ENCODE measurements at places on chromosomes 12 and 14.

GRCh38 chr14:77883847-77884238, 83.9 kb downstream of the ADCK1 start:
- DNase-seq, result no peak

GRCh38 chr12:45727980-45728629, 1.4 kb upstream of the ARID2 start:
- no peak for DNase-seq

- no peak for DNase-seq
Observed at GRCh38 chr14:101010293-101010692, 106.8 kb upstream of the RTL1 start.

GRCh38 chr14:83874662-83875061, 1655.3 kb upstream of the FLRT2 start:
- DNase-seq, result no peak

- DNase-seq, result no peak
Observed at GRCh38 chr12:96201272-96202227, 7.4 kb downstream of the ELK3 start.

- DNase-seq, result no peak
Observed at GRCh38 chr14:104169699-104170479, 31.5 kb downstream of the KIF26A start.

- DNase-seq, result no peak
Observed at GRCh38 chr14:37588667-37588955, 6.4 kb downstream of the FOXA1 start.

DNA sequence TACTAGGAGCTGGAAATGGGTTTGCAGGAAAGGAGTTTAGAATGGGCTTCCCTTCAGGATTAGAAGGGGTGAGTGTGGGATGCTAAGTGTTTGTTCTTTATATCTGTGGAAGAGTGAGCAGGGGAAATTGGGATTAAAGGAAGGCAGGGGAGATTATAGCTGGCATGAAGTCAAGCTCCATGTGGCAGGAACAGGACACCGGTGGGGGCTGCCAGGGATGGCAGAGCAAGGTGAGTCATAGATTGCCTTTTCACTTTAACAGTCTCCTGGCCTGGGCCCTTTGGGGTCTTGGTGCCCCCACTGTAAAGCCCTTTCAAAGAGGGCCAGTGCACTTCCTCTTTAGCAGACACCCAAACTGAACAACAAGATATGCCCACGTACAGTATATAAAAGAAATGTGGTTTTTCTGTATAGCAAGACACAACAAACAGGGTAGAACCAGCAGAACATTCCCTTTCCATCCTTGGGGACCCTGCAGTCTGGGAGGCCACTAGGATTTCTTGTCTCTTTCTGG, 23.1 kb upstream of the FBXO21 start:
- no peak for DNase-seq

DNA sequence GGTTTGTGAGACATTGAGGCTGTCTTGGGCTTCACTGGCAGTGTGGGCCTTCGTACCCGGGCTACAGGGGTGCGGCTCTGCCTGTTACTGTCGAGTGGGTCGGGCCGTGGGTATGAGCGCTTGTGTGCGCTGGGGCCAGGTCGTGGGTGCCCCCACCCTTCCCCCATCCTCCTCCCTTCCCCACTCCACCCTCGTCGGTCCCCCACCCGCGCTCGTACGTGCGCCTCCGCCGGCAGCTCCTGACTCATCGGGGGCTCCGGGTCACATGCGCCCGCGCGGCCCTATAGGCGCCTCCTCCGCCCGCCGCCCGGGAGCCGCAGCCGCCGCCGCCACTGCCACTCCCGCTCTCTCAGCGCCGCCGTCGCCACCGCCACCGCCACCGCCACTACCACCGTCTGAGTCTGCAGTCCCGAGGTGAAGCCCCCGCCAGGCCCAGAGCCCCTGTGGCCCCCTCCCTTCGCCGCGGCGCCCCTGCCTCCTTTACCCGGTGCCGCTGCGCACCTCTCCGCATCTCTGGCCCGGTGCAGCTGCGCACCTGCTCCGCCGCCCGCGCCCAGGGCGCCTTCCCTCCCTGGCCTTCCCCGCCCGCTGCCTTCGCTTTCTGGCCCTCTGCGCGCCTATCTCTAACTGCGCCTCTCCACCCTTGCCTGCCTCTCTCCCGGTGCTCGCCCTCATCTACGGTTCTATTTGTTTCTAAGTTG, at the start of gene ENO2:
TSS of gene ENO2 (plus strand) at position 335 of the 701 bp plus-strand sequence. CDS start 1,253 bp downstream, outside the sequence.
- peak; percentile 75 for DNase-seq

GRCh38 chr12:31813305-31813704, 84.5 kb upstream of the AMN1 start:
- DNase-seq, result no peak

DNA sequence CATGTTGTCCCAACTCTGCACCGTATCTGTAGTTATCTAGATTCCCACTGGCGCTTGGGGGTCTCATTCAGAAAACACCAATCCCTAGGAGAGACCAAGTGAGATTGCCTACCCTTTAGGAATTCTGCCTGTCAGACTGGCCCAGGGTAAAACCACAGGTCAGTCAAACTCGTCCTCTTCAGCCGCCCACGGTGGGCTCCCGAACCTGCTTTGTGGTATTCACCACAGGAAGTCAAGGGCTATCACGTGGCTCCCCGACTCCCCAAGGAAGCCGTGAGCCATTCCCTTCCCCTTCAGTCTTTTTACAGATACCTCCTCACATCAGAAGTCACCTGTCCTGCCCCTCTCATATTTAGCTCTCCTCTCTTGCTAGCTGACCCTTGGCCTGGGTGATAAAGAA, 159.9 kb downstream of the EGLN3 start:
- no peak for DNase-seq

DNA sequence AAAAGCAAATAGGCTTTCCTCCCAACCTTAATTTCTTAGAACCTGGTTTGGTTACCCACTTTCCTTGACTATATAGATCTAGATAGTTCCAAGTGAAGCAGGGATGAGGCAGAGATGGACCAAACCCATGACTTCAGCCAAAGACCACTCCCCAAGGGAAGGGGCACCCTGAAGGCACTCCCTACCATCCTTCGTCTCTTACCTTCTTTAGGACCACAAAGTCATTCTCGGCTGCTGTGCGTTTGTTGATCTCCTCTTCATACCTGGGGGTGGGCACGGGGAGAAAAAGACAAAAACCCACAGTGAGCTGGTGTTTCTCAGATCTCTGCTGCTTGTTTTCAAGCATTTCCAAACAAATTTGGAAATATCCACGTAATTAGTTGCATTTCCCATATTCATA, 3.4 kb downstream of the KRT4 start:
- DNase-seq, result no peak

GRCh38 chr12:96213869-96214268, 19.7 kb downstream of the ELK3 start:
- no peak for DNase-seq

- DNase-seq, result no peak
Observed at GRCh38 chr14:40394634-40395340, 962.6 kb upstream of the FBXO33 start.

DNA sequence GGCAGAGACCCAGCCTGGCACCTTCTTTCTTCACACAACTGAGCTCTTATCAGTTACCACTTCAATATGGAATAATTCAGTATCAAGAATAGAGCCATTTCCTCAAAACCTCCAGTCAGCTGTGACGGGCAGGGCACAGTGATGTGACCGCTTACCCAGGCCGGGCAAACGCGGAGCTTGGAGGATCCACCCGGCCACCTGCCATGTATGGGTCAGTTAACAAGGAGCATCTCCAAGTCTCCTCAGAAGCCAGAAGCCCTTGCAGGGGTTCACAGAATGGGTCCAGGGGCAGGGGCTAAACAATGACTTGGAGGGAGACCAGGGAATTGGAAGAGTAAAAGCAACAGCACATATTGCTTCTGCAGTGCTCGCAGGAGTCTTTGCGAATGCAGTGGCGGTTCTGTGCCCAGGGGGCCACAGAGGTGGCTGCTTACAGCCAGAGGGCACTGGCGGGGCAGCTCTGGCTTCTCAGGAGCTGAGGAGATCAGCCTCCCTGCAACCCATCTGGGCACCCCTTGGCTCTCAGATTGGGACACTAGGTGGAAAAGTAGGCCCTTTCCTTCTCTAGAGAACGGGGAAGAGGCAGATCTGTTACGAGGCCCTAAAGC, 162.3 kb downstream of the CALM1 start:
- no peak for DNase-seq

GRCh38 chr12:71475280-71475679, 35.7 kb downstream of the LGR5 start:
- DNase-seq, result no peak

- DNase-seq, result no peak
Observed at GRCh38 chr14:73249564-73250316, 12.4 kb downstream of the PAPLN start.

DNA sequence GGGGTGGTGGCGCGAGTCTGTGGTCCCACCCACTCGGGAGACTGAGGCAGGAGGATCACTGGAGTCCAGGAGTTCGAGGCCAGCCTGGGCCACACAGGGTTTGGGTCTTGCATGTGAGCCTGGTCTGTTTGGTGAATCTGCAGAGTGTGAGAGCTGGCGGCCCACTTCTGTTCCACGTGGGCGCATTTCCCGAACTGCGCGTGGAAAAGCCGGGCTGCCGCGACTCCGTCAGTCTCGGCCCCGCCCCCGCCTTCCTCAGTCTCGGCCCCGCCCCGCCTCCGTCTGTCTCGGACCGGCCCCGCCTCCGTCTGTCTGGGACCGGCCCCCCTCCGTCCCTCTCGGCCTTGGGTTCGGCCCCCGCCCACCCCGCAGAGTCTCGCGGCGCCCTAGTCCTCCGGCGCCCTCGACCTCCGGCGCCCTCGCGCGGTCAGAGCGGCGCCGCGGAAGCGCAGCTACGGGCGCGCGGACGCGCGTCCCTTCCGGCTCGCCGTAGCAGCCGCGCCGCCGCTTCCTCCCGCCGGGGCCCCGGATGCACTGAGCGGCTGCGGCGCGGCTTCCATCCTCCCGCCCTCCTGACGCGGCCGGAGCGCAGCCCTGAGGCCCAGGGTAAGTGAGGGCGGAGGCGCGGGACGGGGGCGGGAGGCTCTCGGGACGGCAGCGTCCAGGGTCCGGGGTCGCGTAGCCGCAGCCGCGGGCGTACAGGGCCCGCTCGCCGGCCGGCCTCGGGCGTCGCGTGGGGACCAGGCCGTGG, at the start of gene EP400:
TSS of gene EP400 (plus strand) at position 512 of the 751 bp plus-strand sequence. CDS start 10,678 bp downstream, outside the sequence.
- peak; percentile 94 for DNase-seq

GRCh38 chr14:68076451-68076850, 256.9 kb downstream of the RAD51B start:
- DNase-seq, result no peak

DNA sequence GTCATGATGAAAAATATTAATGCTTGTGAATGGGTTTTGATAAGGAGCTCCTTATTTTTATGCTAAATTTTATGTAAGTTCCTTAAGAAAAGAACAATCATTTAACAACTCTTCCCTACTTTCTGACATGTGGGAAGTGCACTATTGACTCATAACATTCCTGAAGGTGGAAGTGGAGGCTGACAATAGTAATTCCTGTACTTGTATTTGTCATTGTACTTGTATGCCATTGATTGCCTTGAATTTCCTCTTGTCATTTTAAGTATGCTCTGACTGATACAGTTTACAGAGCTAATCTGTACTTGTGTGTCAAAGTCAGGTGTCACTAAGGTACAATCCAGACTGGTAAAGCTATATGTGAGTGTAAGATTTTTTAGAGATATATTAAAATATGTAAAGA, 440.0 kb downstream of the SLC16A7 start:
- DNase-seq, result no peak

GRCh38 chr12:122887819-122888212, 8.1 kb downstream of the VPS37B start:
- no peak for DNase-seq

GRCh38 chr12:46524778-46525177, 152.2 kb upstream of the SLC38A2 start:
- no peak for DNase-seq

DNA sequence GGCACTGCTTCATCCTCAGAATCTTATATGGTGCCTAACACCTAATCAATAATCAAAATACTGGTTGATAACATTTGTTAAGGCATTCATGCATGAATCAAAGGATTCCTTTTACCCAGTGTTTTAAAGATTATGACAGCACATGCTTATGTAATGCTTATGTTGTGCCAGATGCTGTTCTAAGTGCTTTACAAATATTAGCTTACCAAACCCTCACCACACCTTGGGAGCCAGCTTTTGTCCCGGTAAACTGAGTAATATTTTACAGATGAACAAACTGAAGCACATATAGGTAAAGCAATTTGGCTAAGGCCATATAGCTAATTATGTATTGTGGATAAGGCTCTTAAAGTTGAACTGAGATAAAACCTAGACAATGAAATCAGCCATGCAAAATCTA, 209.2 kb downstream of the ALX1 start:
- DNase-seq, result no peak

DNA sequence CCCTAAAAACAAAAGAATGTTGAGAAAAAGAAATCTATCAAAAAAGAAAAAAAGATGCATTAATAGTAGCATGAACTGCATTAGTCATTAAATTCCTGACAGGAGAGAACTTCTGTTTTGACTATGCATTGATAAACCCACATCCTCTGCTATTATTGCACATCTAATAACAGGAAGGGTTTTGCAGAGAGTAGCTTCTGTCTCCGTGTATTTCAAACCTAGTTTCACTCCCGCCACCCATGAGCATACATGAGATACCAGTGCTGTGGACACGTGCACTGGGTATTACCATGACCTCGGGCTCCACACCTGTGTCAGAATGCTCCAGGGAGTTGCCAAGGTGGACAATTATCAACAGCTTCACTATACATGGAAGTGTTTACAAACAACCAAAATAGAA, 449.1 kb upstream of the SOX5 start:
- no peak for DNase-seq

DNA sequence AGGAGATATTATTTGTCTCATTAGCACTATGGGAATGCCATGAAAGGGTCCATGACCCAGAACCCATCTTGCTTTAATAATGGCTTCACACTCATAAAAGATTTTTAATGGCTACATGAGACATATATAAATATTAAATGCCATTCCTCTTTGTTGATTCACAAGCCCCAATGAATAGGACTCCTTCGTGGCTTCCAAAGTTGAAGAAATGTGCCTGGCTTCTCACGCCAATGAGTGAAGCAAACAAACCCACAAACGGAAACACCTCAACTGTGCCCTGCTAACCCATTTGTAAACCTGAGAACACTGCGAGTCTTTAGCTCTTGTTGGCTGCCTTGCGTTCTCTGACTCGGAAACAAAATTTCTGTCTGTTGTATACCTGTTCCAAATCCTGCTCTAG, 381.7 kb upstream of the DDHD1 start:
- no peak for DNase-seq

DNA sequence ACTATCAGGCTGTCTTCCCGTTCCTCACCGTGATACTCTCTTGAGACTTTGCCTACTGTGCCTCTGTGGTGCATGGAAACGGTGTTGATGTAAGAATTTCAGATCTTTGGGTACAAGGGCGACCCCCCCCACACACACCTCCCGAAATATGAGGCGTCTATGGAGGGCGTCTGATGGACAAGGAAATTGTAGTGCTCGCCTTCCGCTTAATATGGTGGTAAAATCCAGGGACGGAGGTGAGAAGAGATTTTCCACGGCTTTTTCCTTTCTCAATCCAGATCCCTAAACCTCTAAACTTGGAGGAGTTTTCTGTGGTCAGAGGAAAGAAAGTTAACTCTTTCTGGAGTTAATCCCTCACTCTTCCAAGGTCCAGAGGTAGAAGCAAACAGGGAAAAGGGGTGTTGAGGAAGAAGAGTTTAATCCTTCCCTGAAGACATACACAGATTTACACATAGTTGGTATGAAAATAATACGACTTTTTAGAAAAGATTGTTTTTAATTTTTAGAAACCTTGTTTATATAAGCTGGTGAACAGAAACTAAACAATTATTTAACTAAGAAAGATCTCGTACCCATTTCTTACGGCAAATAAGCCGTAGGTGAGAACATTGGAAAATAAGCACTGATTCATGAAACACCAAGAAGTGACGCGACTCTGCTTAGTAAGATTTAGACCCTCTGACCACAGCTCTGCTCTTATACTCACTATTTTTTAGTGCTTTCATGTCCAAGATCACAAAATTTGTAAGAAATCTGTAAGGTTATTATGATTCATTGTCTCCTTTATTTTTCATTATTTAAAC, 23.1 kb upstream of the RNASE12 start:
- no peak for DNase-seq

Data from stimulated activated CD8-positive, alpha-beta memory T cell treated with anti-CD3 and anti-CD28 coated beads, Interleukin-4, amount 100 ng/mL, for 1 hour (primary cell).